ENCODE measurements at places on chromosomes 1 and 21.

- no peak for DNase-seq
Measured at GRCh38 chr1:240169188-240169587, 77.5 kb downstream of the FMN2 start.

GRCh38 chr1:10835822-10836421 lies 39.5 kb upstream of the CASZ1 start:
- no peak for DNase-seq

DNA sequence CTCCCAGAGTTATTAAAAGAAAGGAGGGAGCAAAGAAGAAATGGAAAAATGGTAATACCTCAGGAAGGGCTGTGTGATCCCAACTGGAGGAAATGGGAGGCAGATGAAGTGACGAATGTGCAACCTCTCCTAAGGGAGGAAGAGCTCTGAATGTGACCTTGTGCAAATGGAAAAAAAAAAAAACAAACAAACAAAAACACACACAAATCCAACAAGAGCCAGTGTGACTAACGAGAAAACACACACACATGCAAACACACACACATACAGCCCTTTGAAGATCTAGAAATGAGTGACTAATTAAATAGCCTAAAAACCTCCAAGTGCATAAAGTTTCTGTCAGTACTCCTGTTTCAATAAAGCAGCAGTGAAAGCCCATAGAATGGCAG lies 49.0 kb downstream of the CCN1 start:
- no peak for DNase-seq

DNA sequence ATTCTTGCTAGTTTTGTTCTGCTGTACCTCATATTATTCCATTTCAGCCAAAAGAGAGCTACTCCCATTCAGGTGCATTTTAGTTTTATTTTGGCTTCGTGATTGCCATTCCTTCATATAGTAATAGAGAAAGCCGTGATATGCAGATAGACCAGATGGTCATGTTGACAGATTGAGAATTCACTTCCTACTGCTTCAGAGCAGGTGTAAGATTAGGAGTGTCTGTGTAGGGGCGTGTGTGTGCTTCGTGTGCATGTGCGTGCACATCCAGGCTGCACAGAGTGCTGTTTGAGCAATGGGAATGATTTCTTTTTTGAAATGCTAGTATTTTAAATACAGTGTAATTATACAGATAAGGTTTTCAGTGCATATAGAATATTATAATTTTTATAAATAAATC lies 10.3 kb downstream of the NFIA start:
- no peak for DNase-seq

- no peak for DNase-seq
Measured at GRCh38 chr1:72524021-72524420, 241.7 kb upstream of the NEGR1 start.

- no peak for DNase-seq
Measured at GRCh38 chr1:116755066-116755465, 836 bp downstream of the CD2 start.

DNA sequence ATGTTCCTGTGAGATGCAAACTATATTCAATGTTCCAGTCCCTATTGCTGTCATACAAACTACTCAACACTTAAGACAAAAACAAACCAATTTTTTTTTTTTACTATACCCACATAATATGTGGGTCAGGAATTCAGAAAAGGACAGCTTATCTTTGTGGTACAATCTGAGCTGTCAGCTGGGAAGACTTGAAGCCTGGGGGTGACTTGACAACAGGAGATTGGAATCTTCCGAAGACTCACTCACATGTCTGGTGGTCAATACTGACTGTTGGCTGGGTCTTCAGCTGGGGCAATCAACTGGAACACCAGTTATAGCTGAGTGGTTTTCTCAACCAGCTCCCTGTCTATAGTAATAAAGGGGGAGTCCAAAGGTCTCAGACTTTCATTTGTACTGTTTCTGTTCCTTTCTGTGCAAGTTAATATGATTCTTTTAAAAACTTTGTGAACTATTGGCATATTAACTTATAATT lies 81.7 kb upstream of the ATP1B1 start:
- no peak for DNase-seq

GRCh38 chr1:53582211-53583020 lies 123.2 kb downstream of the DMRTB1 start:
- no peak for DNase-seq

- no peak for DNase-seq
Measured at GRCh38 chr1:71399594-71399993, 318.8 kb upstream of the ZRANB2 start.

- no peak for DNase-seq
Measured at GRCh38 chr1:230753586-230754251, 6.5 kb downstream of the CAPN9 start.
